Gastrocnemius medialis (tissue), 4 donors: ENCODE measurements at places on chromosomes 11 and 22. TPM values are rescaled to one million over a fixed set of nuclear protein-coding genes. Genes with fewer than 3 reads are reported as not detected.

CABP4 gene
- 0.55 TPM for total RNA-seq

MCHR1 gene
- total RNA-seq = not detected

LARGE2 gene
- total RNA-seq = not detected

RPS13 gene
- total RNA-seq = 1,426 TPM

FGF4 gene
- not detected for total RNA-seq

CD3E gene
- 0.51 TPM for total RNA-seq

HBG1 gene
- not detected for total RNA-seq

SLC35E4 gene
- 19.3 TPM for total RNA-seq

OR52I2 gene
- not detected for total RNA-seq

MMP7 gene
- total RNA-seq = not detected

KRTAP5-9 gene
- not detected for total RNA-seq

DNA sequence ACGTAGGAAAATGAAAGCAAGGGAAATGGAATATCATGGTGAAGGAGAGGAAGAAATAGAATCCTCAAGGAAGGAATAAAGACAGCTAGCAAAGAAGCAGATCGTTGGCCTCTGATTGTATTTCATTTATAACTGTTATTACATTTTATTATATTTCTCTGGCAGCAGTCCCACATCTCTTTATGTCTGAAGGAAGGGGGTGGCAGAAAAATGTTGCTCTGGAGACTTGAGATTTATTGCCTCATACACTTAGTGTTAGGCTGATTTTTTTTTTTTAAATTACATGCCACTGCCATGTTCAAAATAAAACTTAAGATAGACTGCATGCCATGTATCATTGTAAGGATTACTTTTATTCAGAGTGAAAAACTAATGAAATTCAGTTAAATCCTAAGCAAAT lies 971.7 kb upstream of the CHORDC1 start:
- no peaks in the 10 kb centered on the region for H3K4me1 ChIP-seq
- H3K36me3 ChIP-seq = no peaks in the 10 kb centered on the region
- no peaks in the 10 kb centered on the region for H3K27me3 ChIP-seq
- no peak overlapping the region for H3K27ac ChIP-seq
- no peak for DNase-seq
- H3K4me3 ChIP-seq = no peak overlapping the region

GRCh38 chr11:94521684-94522083 lies 9.4 kb downstream of the C11orf97 start:
- no peak overlapping the region for H3K4me3 ChIP-seq
- H3K27me3 ChIP-seq = no peaks in the 10 kb centered on the region
- H3K4me1 ChIP-seq = no peaks in the 10 kb centered on the region

- H3K4me1 ChIP-seq = no peaks in the 10 kb centered on the region
- no peaks in the 10 kb centered on the region for H3K27me3 ChIP-seq
- no peak overlapping the region for H3K4me3 ChIP-seq
- no peak for DNase-seq
- H3K27ac ChIP-seq = no peak overlapping the region
- no peaks in the 10 kb centered on the region for H3K36me3 ChIP-seq
These were observed 56.8 kb downstream of the RPUSD4 start for GRCh38 chr11:126154691-126155090.

DNA sequence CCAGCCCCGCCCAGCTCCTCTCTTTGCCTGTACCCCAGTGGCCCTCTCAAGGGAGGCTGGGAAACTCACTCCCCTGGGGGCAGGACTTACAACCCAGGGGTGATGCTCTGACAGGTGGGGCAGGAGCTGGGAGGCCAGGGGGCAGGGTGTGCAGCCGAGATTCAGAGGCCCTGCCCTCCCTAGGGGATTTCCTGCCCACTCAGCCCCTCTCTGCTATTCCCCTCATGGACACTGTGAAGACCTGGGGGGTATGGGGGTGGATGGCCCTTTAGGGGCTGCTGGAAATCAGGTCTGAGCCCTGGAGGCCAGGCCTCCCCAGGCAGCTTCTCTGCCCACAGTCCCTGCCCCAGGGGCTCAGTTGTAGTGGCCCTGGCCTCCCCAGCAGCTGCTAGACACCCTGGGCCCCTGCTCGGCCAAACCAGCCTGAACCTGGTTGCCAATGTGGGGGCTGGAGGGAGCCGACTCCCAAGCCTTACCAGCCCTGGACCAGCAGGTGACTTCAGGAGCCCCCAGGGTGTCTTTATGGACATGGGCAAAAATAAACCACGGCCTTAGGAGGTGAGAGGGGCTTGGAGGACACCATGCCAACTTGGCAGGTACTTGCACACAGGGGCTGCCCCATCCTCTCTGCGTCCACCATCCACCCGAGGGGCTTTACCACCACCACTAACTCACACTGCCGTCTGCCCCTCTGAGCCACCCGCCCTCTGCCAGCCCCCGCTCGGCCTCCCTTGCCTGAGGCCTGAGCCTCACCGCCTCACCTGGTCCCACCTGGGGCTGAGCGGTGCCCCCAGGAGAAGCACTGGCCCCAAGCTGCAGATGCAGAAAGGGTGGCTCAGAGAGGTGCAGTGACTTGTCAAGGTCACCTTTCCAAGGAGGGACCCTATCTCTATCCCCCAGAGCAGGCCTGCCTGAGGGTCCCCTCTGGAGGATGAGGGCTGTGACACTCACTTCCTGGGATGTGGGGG lies 2.8 kb upstream of the PHLDA2 start:
- no peak for DNase-seq
- H3K36me3 ChIP-seq = no peaks in the 10 kb centered on the region
- peaks cover 4% of the 10 kb centered on the region for H3K4me1 ChIP-seq
- H3K4me3 ChIP-seq = no peak overlapping the region

DNA sequence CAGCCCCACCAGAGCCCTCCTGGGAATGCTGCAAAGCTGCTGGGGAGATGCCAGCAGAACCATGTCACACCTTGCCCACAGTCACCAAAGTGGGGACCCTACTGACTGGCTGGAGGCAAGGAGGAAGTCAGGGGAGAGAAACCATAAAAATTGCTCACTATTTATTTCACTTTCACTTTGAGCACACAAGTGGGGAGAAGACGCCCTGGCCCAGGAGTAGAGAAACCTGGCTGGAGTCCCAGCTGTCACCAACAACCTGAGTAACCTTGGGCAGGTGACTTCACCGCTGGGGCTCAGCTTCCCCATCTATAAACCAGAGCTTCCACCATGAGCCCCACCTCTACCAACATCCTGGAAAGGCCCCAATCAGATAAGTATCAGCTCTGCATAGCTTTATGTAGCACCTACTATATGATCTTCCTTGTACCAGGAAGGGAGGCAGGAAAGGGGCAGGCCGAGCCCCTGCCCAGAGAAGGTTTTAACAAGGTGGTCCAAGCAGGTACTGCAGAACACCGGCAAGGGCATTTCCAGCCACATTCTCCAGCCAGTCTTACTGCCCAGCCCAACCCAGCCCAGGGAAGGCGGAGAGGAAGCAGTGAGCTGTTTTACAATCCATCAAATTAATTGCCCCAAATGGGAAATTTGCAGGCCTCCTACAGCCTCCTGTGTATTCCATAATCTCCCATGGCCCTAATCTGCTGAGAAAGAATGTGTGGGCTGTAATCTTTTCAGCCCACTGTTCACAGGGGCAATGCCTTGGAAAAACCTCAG lies 27.6 kb downstream of the PLEKHA7 start:
- peak overlapping the region; percentile 31 for H3K27ac ChIP-seq
- no peaks in the 10 kb centered on the region for H3K36me3 ChIP-seq
- no peak overlapping the region for H3K4me3 ChIP-seq
- H3K4me1 ChIP-seq = no peaks in the 10 kb centered on the region

GRCh38 chr22:49540913-49541692 lies 286.6 kb downstream of the BRD1 start:
- H3K4me1 ChIP-seq = no peaks in the 10 kb centered on the region
- no peaks in the 10 kb centered on the region for H3K36me3 ChIP-seq
- H3K27me3 ChIP-seq = no peaks in the 10 kb centered on the region
- H3K27ac ChIP-seq = no peak overlapping the region
- H3K4me3 ChIP-seq = no peak overlapping the region

GRCh38 chr11:38819981-38820380 lies 2221.9 kb upstream of the RAG2 start:
- no peak overlapping the region for H3K4me3 ChIP-seq
- DNase-seq = no peak
- H3K36me3 ChIP-seq = no peaks in the 10 kb centered on the region
- H3K27me3 ChIP-seq = no peaks in the 10 kb centered on the region
- H3K4me1 ChIP-seq = no peaks in the 10 kb centered on the region

- no peak overlapping the region for H3K4me3 ChIP-seq
- no peaks in the 10 kb centered on the region for H3K4me1 ChIP-seq
- no peak for DNase-seq
- no peaks in the 10 kb centered on the region for H3K27me3 ChIP-seq
- no peaks in the 10 kb centered on the region for H3K36me3 ChIP-seq
These were observed 8.4 kb upstream of the MRPL11 start for GRCh38 chr11:66447012-66447411.

DNA sequence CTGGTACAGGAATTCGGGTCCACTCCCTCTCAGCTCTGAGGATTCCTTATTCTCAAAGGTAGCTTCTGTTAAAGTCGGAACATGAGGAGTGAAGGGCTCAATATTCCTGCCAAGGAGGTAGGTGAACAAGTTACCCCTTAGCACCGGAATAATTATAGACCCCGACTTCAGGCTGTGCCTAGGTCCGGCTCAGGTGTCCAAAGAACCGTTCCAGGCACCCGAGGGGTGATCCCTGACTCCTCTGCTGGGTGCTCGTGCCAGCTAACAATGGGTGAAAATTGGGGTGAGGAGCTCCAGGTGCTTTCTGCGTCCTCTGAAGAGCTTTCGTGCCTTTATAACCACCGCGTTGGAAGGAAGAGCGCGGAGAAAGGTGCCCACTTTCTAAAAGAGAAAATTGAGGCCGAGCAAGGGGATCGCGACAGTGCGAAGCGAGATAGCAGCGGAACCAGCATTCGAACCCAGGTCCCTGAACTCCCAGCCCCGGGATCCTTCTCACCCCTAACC lies 393 bp downstream of the CYB561A3 start:
- peaks cover 24% of the 10 kb centered on the region for H3K4me1 ChIP-seq
- H3K27me3 ChIP-seq = no peaks in the 10 kb centered on the region
- peak overlapping the region; percentile 97 for H3K4me3 ChIP-seq
- peak overlapping the region; percentile 100 for H3K27ac ChIP-seq
- DNase-seq = no peak
- H3K36me3 ChIP-seq = peaks cover 24% of the 10 kb centered on the region

GRCh38 chr11:95831198-95831883 lies 41.0 kb downstream of the CEP57 start:
- H3K4me3 ChIP-seq = no peak overlapping the region
- no peak overlapping the region for H3K27ac ChIP-seq
- H3K36me3 ChIP-seq = peaks cover 58% of the 10 kb centered on the region
- H3K4me1 ChIP-seq = no peaks in the 10 kb centered on the region
- no peaks in the 10 kb centered on the region for H3K27me3 ChIP-seq
- no peak for DNase-seq

DNA sequence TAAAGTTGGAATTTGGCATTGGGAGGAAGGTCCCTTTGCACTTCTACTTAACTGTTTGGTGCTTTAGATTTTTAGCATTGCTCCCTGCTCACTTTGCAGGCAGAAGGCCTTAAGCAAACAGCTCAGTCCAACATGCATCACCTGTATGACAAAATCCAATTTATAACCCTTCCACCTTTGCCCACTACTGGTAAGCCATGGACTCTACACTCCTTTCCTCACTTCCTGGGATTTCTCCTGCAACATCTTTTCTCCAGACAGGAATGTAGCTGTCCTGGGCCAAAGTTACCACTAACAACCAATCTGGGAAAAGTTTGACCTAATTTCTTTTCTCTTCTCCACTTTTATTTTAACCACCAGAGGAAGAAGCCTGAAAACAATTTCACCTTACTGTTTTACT lies 1.8 kb upstream of the OR2D2 start:
- no peak overlapping the region for H3K27ac ChIP-seq
- H3K27me3 ChIP-seq = no peaks in the 10 kb centered on the region
- no peak for DNase-seq
- H3K4me1 ChIP-seq = no peaks in the 10 kb centered on the region
- H3K4me3 ChIP-seq = no peak overlapping the region

- H3K27me3 ChIP-seq = no peaks in the 10 kb centered on the region
- no peaks in the 10 kb centered on the region for H3K36me3 ChIP-seq
- no peaks in the 10 kb centered on the region for H3K4me1 ChIP-seq
- no peak overlapping the region for H3K4me3 ChIP-seq
- H3K27ac ChIP-seq = no peak overlapping the region
- DNase-seq = no peak
These were observed 20.0 kb downstream of the FIBIN start for GRCh38 chr11:27013781-27014361.

DNA sequence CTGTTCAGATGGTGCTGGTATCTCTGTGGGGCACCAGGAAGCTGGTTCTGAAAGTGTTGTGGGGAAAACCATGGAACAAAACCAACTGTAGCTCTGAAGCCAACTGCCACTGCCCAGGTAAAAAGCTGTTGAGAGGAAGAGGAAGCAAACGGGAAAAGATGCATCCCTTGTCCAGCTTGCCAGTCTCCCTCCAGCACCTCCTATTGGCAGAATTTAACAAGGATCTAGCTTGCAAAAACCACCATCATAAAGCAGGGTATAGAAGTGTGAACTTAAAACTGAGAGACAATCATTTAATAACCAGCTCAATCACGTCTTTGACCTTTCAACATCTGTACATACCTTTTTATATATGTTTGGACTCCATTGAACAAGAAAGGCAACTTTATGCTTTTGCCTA lies 4.5 kb downstream of the PATE1 start:
- no peaks in the 10 kb centered on the region for H3K36me3 ChIP-seq
- H3K27ac ChIP-seq = no peak overlapping the region
- no peaks in the 10 kb centered on the region for H3K4me1 ChIP-seq
- no peaks in the 10 kb centered on the region for H3K27me3 ChIP-seq
- DNase-seq = no peak
- H3K4me3 ChIP-seq = no peak overlapping the region

DNA sequence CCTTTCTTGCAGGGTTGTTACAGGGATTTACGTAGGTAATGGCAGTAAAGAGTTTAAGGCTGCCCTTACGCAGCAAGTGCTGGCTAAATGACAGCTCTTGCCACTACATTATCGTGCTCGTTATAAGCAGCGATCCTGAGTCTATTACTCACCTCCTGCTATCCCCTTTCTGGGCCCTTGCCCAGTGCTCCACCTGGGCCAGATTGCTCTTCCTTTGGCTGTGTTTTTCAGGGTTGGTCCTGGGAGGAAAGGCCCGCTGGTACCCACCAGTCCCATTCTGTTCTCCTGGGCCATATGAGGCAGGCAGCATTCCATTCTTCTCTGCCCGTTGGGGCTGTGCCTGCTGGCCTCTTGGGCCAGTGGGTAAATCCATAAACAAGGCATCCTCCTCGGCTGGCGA lies 87.5 kb downstream of the C11orf58 start:
- H3K4me1 ChIP-seq = no peaks in the 10 kb centered on the region
- no peaks in the 10 kb centered on the region for H3K36me3 ChIP-seq
- no peaks in the 10 kb centered on the region for H3K27me3 ChIP-seq

GRCh38 chr22:27433099-27433498 lies 368.5 kb downstream of the MN1 start:
- no peak for DNase-seq
- peaks cover under 1% of the 10 kb centered on the region for H3K4me1 ChIP-seq
- H3K27me3 ChIP-seq = no peaks in the 10 kb centered on the region
- H3K27ac ChIP-seq = no peak overlapping the region

- DNase-seq = no peak
- no peaks in the 10 kb centered on the region for H3K27me3 ChIP-seq
- no peaks in the 10 kb centered on the region for H3K36me3 ChIP-seq
- H3K4me1 ChIP-seq = peaks cover 2% of the 10 kb centered on the region
- H3K27ac ChIP-seq = no peak within 1 kb of the TSS
- H3K4me3 ChIP-seq = peak within 1 kb of the TSS; percentile 45
These were observed at the start of gene CNIH2 for GRCh38 chr11:66277471-66278362. CNIH2 (plus strand) TSS chr11:66278175; CDS start chr11:66278457, 282 bp downstream.

GRCh38 chr11:86636275-86636674 lies 36.1 kb downstream of the ME3 start:
- no peak overlapping the region for H3K27ac ChIP-seq
- H3K27me3 ChIP-seq = no peaks in the 10 kb centered on the region
- no peaks in the 10 kb centered on the region for H3K36me3 ChIP-seq
- H3K4me3 ChIP-seq = no peak overlapping the region

- H3K4me1 ChIP-seq = peaks cover 21% of the 10 kb centered on the region
- no peak overlapping the region for H3K27ac ChIP-seq
- H3K27me3 ChIP-seq = no peaks in the 10 kb centered on the region
- no peak overlapping the region for H3K4me3 ChIP-seq
- H3K36me3 ChIP-seq = peaks cover 3% of the 10 kb centered on the region
These were observed 6.5 kb downstream of the RBFOX2 start for GRCh38 chr22:36022162-36022561.
